Activated CD8-positive, alpha-beta T cell treated with anti-CD3 and anti-CD28 coated beads for 36 hours (primary cell): ENCODE measurements at places on chromosomes 7 and 10. TPM values are rescaled to one million over a fixed set of nuclear protein-coding genes. Genes with fewer than 3 reads are reported as not detected.

- peaks cover 8% of the 10 kb centered on the region for H3K4me1 ChIP-seq
- H3K4me3 ChIP-seq, result no peak overlapping the region
- no peak overlapping the region for H3K27ac ChIP-seq
- peaks cover 2% of the 10 kb centered on the region for H3K27me3 ChIP-seq
Measured at GRCh38 chr10:93461109-93461806, 20.9 kb downstream of the MYOF start.

DNA sequence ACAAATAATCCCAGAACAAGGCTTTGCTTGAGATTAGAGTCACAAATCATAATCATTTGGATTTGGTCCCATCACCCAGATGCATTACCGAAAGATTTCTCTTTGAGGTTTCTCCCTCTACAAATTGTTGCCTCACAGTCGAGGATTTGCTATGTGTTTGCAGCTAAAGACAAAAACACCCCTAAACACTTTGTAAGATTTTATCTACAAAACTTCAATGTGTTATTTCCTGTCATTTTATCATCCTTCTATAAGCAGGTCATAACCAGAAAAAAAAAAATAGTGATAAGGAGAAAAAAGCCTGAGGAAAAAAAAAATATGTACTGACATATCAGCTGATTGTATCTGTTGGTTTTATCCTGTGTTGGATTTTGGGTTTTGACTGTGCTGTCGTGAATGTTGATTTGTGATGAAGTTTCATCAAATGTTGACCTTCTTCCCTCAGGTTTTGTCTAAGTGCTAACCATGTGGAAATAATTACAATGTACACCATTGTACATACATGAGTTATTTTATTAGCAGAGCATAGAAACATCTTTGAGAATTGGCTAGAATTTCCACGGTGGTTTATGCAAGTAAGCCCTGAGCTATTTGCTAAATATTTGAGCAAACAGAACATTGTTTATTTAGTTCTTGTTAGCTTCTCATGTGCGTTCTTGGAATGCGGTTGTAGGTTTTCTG lies 274.4 kb downstream of the NEBL start:
- no peak overlapping the region for H3K4me3 ChIP-seq
- no peaks in the 10 kb centered on the region for H3K36me3 ChIP-seq
- H3K27me3 ChIP-seq, result no peaks in the 10 kb centered on the region
- no peak for DNase-seq
- H3K27ac ChIP-seq, result no peak overlapping the region

DNA sequence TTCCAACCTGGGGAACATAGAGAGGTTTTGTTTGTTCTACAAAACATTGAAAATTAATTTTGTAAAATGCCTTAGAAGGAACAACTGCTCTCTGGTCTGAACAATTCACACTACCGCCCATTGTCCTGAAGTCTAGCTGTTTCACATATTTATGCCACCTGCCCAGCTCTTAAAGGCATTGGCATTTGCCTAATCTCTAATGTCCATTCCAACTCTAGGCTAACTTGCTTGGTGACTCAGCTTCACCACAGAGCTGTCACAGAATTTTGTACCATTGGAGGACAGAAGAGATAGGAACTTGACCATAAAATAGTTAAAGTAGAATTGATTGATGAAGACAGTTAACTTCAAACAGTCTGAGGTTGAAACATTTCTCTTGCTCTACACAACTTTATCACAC lies 53.5 kb upstream of the PPP1R17 start:
- no peak for DNase-seq
- no peaks in the 10 kb centered on the region for H3K36me3 ChIP-seq
- no peak overlapping the region for H3K27ac ChIP-seq
- no peaks in the 10 kb centered on the region for H3K4me1 ChIP-seq
- H3K4me3 ChIP-seq, result no peak overlapping the region

Gene CDK1
- 112 TPM for total RNA-seq

Gene C10orf143
- 5.1 TPM for total RNA-seq

GRCh38 chr7:116949941-116950801 lies 3.1 kb upstream of the ST7 start:
- H3K27ac ChIP-seq, result no peak overlapping the region
- peaks cover 17% of the 10 kb centered on the region for H3K4me1 ChIP-seq
- no peaks in the 10 kb centered on the region for H3K36me3 ChIP-seq
- H3K27me3 ChIP-seq, result peaks cover 3% of the 10 kb centered on the region
